ENCODE measurements at places on chromosomes 11 and 22.
A peak's percentile ranks its signal among the peaks of the same experiment; 100 is the strongest.

DNA sequence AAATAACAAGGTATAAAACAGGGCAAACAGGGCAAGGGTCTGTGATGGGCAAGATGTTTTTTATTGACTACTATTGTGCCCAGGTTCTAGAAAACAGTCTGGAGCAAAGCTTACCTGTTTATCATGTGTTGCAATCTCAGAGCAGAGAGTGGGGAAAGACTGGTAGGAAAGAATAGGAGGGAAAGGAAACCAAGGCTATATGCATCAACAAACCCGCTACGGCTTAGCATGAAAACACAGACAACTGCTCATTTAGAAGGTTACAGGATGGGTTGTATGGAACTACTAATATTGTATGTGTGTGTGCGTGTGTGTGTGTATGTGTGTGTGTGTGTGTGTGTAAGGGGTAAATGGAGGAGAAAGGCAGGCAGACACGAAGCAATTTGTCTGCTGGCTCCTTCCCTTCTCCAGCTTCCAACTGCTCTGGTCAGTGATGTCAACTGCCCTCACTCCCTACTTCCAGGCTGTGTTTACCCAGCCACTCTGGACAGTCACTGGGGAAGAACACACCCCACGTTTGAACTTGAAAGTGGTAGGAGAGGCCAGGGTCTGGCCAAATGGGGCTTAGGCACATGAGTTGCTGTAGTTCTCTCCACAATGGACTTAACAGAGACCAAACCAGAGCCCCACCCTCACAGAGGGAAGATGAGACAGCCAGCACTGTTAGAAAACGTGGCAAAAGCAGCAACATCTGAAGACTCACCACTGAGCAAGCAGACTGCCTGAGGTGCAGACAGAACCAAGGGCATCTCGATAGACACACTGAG is 47.0 kb downstream of the GAB2 start:
- DNase-seq: no peak

DNA sequence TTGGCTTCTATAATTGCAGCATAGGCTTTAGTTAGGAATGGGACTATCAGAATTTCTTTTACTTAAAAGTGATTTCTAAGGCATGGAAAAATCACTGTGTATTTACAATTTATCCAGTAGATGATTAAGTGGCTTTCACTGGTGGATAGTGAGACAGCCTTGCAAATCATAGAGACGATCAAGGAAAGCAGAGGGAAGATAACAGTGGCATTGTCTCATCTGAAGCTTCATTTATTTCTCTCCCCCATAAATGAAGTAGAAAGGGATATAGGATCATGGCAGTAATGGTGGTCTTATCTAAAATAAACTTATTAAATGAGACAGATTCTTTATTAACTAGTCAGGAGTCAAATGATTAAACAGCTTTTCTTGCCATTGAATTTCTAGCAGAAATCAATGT is 224.2 kb upstream of the ANO5 start:
- DNase-seq: no peak

GRCh38 chr11:65386307-65387140 is at the start of gene FRMD8:
TSS of gene FRMD8 (plus strand) at chr11:65386637. CDS start at chr11:65387037, 400 bp downstream.
- peak; percentile 84 for DNase-seq

- no peak for DNase-seq
These were observed 62.4 kb downstream of the MYH9 start for GRCh38 chr22:36325154-36326031.

- no peak for DNase-seq
These were observed 46.3 kb upstream of the CADM1 start for GRCh38 chr11:115550291-115551059.

- DNase-seq: no peak
These were observed 89.4 kb upstream of the CLMP start for GRCh38 chr11:123284454-123284853.

DNA sequence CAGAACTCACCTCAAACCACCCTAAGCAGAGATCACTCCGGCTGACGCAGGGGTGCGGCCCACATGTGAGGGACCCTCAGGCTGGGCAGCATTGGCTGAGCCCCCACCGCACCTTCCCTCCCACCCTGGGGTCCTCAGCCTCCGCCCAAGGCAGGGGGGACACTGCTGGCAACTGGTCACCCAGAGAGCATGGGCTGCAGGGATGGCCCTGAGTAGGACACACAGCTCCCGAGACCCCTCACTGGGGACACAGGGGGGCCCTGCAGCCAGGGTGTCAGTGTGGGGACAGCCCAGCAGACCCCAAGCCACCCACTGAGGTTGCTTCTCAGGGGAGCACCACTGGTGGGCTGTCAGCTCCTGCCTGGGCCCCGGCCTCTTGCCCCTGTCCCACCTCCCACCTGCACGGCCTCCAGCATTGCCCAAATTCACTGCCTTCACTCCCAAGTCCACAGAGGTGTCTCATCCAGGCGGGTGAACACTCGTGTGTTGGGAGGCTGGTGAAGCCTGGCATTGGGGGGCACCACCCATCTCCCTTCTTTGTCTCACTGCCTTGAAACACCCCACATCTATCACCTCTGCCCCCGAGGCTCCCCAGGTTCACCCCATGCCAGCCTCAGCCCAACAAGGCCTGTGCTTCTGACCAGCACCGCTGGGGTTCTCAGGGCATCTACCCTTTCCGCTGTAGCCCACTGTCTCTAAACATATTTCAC is 4.7 kb downstream of the C11orf21 start:
- DNase-seq: no peak
